ENCODE measurements at places on chromosomes 12 and 14. TPM values are rescaled to one million over a fixed set of nuclear protein-coding genes. Genes with fewer than 3 reads are reported as not detected.

The KRT73 gene
- not detected for total RNA-seq

- DNase-seq, result no peak
Observed at GRCh38 chr14:94474581-94475031, 1.4 kb downstream of the SERPINA9 start.

GRCh38 chr14:64733321-64733720 is 29.1 kb downstream of the PLEKHG3 start:
- no peak for DNase-seq

- no peak for DNase-seq
Observed at GRCh38 chr12:91947459-91947858, 198.2 kb downstream of the BTG1 start.

The EXOC3L4 gene
- not detected for total RNA-seq

The KRT3 gene
- total RNA-seq, result not detected

DNA sequence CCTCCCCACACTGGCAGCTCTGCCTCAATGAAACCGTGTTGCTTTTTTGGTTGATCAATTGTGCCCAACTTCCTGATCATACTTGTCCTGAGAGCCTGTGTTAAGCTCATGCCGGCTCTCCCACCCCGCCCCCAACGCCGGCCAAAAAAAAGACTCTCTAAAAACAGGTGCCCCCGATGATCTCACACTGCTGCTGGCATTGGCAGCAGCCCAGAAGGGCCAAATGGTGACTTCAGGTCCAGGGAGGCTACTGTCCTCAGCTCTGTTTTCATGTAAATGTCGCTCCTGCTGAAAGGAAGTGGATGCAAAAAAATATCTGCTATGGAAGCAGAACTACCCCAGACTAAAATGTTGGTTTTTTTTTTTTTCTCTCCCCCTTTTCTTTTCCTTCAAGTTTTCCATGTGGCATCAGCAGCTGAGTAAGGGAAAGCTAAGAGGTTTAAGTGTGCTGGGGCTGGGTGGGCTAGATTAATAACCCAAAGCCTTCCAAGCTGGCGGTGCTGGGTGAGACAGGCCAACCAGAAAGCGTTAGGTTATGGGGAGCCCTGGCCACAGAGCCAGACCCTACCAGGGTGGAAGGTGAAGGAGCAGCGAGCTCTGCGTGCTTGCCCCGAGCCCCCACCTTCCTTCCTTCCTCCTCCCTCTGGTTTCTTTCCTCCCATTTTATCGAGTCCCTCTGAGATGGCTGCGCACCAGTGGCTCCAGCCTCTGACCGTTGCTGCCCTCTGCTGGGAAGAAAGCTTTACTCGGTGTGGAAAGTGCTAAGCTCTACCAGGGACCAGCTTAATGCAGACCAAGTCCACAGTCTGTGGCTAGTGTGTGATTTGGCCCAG is 396.1 kb downstream of the NRXN3 start:
- peak; percentile 60 for DNase-seq

The MANSC4 gene
- total RNA-seq, result not detected

GRCh38 chr12:108213871-108214445 is 84.9 kb downstream of the WSCD2 start:
- DNase-seq, result no peak

The RBP5 gene
- total RNA-seq, result 1.8 TPM

DNA sequence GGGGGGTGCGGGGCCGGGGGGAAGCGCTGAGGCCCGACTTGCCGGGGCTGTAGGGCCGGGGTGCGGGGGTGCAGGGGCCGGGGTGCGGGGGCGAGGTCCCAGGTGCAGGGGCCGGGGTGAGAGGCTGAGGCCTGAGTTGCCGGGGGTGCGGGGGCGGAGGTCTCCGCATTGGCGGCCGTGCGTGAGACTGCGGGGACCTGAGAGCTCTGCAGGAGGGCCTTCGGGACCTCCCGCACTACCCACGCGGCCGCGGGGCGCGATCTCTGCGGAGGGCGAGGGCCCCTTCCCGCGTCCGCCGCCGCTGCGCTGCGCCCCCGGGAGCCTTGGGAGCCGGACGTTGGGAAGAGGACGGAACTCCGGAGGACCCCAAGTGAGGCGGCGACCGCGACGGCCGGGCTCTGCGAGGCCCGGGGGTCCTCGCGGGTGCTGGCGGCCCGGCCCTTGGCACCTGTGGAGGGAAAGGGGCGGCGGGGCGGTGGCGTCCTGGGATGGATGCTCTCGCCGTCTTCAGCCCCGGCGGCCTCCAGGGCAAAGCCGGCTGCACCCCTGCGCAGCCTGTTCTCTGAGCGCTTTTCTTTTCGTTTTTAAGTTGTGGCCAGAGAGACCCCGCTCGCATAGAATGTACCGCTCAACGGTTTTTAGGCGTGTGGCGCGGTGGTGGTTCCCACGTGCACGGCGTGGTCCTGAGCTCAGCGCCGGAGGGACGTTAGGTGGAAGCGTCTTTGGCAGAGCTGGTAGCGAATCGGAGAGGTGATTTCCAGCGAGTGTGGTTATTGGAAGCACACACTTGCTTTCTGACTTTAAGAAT is 1.3 kb downstream of the PIWIL1 start:
- no peak for DNase-seq

DNA sequence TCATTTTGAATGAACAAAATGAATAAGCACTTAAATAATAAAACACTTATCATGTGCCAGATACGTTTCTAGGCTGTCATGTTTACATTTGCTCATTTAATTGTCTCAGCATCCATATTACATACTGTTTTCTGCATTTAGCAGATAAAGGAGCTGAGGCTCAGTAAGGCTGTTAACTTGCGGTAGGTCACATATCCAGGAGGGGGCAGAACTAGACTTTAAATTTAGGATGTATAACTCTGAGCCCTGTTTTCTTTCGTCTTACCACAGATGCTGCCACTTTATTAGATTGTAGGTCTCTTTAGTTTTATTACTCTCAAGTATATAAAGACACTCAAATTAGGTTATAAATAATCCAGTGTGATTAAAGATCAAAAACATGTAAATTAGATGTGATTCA is 17.7 kb downstream of the IRAK4 start:
- DNase-seq, result no peak
